ENCODE measurements at places on chromosomes 1 and 21.
A peak's percentile ranks its signal among the peaks of the same experiment; 100 is the strongest.

DNA sequence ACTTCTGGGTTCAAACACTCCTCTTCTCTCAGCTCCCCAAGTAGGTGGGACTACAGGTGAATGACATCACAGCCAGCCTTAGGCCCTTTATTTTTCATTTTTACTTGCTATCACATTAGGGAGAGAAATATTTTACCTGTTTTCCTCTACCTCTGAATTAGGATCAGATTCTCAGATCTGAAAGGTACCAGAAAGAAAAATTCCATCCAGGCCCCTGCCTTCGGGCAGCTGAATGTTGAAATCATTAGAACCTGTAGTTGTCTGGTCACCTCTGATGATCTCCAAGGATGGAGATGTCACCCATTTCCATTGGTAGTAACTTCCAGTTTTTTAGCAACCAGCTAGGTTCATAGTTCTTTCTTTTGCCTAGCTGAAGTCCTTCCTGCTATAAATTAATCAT is 175.6 kb upstream of the TNR start:
- DNase-seq = no peak

DNA sequence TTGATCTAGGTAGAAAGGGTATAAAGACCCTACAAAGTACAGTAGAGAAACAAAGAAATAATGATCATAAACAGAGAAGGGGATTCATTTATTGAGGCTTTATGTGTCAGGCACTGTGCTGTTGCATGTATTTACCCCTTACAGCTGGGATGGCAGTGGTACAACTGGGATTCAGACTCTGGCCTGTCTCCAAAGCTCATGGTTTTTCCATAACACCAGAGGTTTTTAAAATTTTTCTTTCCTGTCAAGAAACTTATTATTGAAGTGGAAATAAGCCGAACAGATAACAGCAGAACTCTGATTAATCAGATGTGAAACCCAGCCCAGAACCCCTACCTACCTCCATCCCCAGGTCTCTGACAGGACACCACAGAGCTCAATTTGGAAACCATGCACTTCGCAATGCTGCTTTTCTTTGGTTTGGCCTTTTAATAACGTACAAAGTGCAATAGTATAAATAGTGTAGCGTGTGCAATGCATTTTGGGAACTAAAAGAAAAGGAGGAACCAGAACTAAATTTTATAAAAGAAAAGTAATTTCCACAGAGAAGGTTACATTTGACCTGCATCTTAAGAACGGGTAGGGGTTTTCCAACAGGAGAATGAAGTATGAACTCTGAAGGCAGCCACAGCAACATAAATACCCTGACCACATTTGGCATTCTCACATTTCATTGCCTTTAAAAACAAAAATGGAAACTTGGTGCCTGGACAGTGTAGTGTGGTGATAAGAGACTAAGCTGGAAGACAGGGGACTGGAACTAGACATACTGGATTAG is 92.0 kb upstream of the S1PR1 start:
- DNase-seq = peak; percentile 13

DNA sequence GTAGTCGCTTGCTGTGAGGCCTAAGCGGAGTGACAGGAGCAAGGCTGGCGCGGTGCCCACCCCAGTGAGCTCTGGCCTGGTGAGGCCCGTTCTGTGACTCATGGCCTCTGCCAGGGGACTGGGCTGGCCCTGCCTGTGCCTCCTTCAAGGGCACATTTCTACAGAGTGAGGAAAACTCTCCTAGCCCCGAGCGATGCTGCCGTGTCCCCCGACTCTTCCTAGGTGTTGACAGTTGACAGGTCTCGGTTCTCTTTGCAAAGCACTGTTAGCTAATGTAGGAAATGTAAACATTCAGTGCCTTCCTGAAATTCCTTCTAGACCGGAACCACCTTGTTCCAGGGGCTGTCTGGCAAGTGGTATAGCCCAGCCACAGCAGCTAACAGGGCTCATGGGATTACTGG is 43.9 kb downstream of the ABCG1 start:
- peak; percentile 74 for DNase-seq

- no peak for DNase-seq
These were observed 175.7 kb downstream of the GPR52 start for GRCh38 chr1:174623324-174624035.

GRCh38 chr1:56561227-56562019 is 17.9 kb downstream of the PLPP3 start:
- no peak for DNase-seq

DNA sequence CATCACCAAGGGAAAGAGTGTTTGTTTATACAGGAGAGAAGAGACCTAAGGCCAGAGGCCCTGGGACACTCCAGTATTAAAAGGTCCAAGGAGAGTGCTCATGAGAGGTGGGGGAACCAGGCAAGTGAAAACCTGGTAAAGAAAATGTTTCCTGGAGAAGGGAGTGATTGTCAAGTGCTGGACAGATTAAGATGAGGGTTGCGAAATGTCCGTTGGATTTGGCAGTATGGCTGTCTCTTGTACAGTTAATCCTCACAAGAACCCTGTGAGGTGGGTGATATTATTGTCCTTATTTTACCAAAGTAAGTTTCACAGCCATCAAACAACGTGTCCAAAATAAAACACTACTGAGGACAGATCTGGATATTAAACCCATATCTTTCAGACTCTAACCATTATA is 44.2 kb downstream of the RPAP2 start:
- DNase-seq = no peak

DNA sequence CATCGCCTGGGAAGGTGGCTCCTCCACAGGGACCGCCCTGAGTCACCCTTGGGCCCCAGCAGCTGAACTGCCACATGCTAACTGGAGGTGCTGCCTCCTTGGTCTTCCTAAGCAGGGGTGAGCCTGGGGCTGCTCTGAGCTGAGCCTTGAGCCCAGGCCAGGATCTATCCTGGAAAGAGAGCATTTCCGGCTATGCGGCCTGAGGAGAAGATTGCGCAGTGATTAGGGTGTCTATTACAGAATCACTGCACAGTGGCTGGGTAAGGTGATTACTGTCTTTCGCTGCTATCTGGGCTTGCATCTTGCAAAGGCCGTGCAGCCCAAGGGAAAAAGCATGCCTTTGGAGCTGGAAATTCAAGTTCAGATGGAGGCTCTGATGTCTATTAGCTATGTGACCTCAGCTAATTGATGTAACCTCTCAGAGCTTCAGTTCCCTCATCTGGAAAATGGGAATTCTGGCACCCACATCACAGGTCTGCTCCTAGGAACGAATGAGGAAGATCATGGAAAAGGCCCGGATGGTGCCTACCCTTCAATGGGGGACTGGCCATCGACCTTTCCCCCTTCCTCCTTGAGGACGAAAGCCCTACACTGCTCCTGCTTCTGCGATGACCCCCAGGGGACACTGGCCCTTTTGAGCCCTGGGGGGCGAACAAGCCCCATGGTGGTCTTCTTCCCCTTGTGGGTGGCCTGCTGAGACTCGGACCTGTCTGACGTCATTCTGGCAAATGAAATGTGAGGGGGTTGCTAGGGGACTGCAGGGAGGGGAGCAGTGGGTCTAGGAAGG is 38.0 kb downstream of the GPR161 start:
- no peak for DNase-seq

DNA sequence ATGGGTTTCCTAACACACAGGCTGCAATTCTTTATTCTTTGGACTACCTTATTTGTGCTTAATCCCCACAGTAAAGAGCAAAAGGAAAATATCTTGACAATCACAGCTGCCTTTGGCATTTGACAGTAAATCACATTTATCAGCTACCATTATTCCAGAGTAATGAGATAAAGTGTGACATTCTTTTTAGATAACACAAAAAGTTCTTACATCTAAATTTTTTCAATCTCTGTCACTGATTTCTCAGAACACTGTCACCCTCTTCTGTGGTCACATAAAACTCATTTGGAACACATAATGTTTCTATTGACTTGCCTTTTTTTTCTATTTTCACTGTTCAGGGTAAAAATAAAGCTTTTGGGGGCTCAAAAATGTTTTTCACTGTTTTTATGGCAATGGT is 484.6 kb downstream of the LTN1 start:
- no peak for DNase-seq
